ENCODE measurements at places on chromosomes 2 and 18.

GRCh38 chr18:67276638-67277037 lies 239.9 kb downstream of the DSEL start:
- no peak for DNase-seq

DNA sequence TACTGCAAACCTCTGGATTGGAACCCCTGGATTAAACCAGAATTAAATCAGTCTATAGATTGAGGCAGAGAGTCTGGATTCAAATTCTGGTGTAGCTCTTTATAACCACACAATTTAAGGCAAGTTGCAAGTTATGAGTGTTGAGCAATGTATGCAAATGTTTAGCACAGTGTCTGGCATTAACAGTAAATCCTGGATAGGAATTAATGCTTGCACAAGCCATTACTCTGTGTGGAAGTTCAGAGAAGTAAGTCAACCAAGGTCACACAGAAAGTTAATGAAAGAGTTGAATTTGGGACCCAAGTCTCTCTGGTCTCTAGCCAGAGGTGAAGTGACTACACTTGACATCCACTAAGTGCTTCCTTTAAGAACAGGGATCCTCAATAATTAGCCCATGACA lies 2.0 kb upstream of the MARCO start:
- no peak for DNase-seq

DNA sequence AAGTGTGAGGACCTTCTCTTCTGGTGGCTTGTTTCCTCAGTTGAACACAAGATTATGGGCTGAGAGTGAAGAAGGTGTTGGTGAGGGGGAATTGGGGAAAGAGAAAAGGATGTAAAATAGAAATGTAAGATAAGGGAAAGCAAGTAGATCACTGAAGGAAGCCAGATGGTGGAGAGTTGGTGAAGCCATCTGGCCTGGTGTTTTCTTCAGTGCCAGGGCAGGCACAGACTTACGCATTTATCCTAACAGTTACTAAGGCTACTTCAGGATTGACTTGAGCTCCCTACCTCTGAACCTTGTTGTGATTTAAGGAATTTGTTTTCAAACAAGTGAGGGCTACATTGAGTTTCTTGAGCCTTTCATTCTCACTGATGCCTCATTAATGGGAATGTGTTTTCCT lies 113.8 kb downstream of the GALNT1 start:
- DNase-seq, result no peak

- no peak for DNase-seq
These were observed 78.6 kb downstream of the SCG2 start for GRCh38 chr2:223523551-223524001.

DNA sequence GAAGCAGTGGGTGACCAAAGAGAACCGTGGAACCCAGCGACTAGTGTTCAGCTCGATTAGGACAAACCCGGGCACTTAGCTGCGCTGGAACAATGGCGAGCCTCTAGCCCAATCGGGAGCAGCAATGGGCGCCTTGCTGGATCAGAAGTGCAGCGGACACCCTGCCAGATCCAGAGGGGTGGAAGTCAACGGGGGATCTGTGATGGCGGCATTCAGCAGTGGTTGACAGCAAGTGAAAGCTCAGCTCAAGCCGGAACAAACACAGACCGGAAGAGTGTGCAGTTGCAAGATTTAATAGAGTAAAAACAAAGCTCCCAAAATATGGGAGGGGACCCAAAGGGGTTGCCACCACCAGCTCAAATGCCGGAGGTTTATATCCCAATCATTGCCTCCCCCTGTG lies 478.7 kb upstream of the REG3G start:
- DNase-seq, result no peak

DNA sequence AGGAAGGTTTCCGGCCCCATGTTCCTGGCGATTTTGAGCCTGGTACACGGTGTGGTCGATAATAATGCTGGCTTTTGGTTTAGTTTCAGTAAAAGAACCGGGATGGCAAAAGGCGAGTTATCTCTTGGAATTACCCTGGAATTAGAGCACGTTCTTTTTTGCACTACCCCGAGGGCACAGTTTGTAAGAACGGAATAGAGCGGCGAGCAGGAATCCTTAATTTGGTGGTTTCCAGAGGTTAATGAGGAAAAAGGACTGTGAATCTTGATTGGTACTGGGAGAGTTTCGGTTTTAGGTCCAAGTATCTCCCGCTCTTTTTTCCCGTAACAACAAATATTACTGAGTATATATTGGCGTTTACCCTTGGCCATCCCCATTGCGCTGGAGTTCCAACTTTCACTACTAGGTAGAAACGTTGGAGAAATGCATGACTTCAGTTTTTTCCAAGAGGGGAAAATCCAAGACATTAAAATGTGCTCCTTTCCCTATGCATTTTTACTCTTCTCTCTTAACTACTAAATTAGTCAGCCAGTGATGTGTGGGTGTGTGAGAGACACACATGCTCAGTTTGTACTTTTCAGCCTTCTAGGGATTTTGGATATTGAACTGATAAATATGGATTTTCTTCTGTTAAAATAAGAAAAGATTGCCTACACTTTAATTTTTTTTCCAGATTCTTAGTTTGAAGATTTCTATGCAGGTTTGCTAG lies 160.8 kb downstream of the AGPS start:
- DNase-seq, result no peak

DNA sequence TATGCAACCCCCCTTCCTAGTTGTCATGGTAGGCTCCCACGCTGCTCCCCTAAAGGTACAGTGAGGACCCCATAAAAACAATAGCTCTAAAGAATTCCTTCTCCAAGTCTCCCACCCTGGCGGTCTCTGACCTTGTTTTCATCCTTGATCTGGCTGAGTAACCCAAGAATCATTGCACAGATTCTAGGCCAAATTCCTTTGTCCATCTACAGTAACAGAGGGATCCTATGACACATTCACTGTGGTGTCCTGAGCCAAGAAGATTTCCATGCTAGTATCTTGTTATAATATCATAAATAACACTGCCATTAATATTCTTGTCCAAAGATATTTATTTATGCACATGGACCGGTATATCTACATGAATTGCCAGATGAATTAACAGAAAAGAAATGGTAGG lies 240.2 kb downstream of the CYP26B1 start:
- DNase-seq, result no peak

Data from CD4-positive, alpha-beta T cell treated with Interleukin-10 for 1 hour (primary cell).